Renal pelvis (tissue), 12 donors: ENCODE measurements at places on chromosomes 7 and 10. TPM values are rescaled to one million over a fixed set of nuclear protein-coding genes. Genes with fewer than 3 reads are reported as not detected.

Gene TNS3
- polyA plus RNA-seq: 92.4 TPM

Gene RET
- polyA plus RNA-seq: 24.3 TPM

DNA sequence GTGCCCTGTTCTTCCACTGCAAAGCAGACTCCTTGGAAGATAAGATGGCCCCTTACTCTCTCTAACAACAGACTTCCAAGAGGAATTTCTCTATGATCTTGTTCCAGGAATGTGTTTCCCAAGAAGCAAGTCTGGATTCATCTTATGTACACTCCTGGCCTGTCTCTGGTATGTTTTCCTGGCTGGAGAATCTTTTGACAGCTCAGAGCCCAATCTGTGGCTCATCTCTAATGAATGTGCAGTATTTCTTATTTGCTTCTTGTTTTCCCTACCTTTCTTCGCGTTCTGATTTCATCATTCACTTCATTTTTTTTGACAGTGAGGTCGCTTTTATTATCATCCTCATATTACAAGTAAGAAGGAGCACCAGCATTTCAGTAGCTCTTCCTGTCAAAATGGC, 53.0 kb upstream of the PITRM1 start:
- no peak for DNase-seq

DNA sequence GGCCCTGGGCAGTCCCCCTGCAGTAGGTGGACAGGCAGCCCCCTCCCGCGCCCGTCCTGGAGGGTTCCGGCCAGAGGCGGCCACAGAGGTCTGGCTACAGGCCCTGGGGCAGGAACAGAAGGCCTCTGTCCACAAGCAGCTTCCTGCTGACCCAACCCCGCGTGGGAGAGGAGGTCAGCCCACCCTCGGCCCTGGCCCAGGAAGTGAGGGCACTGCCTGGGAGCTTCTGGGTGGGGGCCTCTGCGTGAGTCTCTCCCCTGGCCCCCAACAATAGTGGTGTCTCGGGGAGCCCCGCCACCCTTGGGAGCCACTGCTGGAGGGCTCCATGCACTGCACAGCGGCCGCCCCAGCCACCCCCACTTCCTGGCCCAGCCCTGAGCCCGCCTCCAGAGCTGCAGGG, 4.7 kb downstream of the MICALL2 start:
- DNase-seq: no peak

DNA sequence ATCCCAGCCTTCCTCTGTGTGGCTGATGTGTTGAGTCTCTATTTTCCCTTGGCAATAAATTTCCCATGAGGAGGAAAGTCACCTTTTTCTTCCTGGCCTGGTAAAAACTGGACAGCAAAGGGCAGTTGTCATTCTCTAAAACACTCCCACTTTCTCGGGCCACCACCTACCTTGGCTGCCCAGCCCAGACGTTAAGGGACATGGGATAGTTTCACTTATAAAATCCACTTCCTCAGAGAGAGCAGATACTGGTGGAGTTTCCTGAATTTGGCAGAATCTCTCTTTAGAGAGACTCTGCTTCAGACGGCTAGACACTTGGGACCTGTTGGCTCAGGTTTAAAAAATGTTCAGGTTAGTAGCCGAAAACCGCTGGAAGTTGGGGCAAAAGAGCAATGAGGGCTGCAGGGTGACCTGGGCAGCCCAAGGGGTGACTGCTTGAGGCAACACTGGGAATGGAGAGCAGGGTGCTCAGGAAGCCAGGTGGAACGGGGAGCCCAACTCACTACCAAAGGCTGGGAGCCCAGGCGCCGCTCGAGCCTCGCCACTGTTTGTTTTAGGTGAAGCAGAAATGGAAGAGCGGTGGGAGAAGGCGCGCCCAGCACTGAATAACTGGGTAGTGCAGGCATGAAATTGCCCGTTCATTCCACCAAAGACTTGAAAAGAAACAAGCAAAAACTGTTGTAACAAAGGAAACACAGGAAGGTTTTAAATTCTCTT, 186.1 kb downstream of the TRIL start:
- no peak for DNase-seq
